Gastroesophageal sphincter (tissue), 4 donors: ENCODE measurements at places on chromosomes 6 and 20. TPM values are rescaled to one million over a fixed set of nuclear protein-coding genes. Genes with fewer than 3 reads are reported as not detected.
A peak's percentile ranks its signal among the peaks of the same experiment; 100 is the strongest.

Gene OLIG3
- not detected for total RNA-seq

Gene LAMA4
- 305 TPM for total RNA-seq

GRCh38 chr6:31712296-31712695 is 2.9 kb upstream of the LY6G6D start:
- no peak for ATAC-seq

GRCh38 chr6:44976677-44977641 is 351.2 kb upstream of the RUNX2 start:
- no peak for ATAC-seq

DNA sequence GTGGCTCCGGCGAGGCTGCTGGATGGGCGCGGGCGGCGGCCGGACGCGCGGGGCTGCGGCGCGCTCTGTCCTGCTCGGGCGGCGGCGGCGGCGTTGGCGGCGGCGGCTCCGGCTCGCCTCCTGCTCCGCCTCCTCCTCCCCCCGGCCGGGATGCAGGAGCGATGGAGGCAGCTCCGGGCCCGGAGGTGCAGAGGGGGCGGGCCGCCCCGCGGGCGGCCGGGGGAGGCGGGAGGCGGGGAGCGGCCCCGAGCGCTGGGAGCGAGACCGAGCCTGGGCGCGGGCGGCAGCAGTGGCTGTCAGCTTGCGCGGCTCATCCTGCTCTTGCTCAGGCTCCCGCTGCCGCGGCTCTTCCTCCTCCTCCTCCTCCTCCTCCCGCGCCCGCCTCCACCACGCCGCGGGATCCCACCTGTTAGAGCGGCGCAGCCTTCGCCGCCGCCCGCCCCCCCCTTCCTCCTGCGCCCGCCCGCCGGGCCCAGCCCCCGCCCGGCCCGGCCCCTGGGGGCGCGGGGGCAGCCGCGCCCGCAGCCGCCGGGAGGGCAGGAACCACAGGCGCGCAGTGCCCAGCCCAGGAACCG is at the start of gene NOL4L:
Gene NOL4L, minus strand, starts transcription at position 323 of the 575 bp plus-strand sequence. CDS start 443 bp downstream, outside the sequence.
- peak; percentile 57 for ATAC-seq

DNA sequence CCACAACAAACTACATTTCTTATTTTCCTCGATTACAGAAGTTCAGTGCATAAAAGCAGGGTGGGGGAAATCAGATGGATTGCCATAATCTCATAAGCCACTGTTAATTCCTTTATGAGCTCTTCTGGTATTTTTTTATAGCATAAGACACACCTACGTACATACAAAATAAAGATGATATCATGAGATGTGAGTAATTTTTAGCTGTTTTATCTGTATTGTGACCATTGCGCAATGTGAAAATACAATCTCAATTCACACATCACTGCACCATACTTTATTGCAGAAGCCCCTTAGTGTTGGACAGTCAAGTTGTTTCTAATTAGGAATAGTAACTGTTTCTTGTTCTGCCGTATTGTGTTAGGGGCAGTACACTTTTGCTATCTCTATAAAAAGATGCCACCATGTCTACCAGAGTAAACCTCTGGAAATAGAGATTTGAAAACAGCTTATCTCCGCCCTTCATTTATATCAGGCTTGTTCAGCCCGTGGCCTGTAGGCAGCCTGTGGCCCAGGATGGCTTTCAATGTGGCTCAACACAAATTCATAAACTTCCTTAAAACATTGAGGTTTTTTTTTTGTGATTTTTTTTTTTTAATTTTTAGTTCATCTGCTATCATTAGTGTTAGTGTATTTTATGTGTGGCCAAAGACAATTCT is 90.4 kb downstream of the FARS2 start:
- ATAC-seq, result no peak
